ENCODE measurements at places on chromosomes 12 and 14.
A peak's percentile ranks its signal among the peaks of the same experiment; 100 is the strongest.

- DNase-seq = no peak
Observed at GRCh38 chr14:96581902-96582301, 79.7 kb downstream of the PAPOLA start.

GRCh38 chr14:61932974-61933373 lies 170.8 kb downstream of the SNAPC1 start:
- no peak for DNase-seq

DNA sequence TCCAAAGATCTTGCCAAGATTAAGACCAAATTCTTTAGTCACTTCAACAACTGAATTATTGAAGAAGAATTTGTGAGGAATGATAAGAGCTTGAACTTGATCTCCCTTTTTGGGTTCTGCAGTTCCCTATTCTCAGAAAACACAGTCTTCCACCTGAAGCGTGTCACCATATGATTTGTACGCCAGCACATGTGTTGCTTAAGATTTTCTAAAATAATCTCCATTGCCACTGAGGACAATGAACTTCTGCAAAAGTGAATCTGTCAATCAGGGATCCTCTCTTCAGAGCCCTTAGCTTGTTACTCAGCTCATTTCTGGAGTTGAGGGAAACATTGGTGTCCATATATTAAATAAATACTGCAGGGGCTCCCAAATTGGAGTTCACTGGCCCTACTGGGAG lies 4.2 kb upstream of the SPIC start:
- no peak for DNase-seq

DNA sequence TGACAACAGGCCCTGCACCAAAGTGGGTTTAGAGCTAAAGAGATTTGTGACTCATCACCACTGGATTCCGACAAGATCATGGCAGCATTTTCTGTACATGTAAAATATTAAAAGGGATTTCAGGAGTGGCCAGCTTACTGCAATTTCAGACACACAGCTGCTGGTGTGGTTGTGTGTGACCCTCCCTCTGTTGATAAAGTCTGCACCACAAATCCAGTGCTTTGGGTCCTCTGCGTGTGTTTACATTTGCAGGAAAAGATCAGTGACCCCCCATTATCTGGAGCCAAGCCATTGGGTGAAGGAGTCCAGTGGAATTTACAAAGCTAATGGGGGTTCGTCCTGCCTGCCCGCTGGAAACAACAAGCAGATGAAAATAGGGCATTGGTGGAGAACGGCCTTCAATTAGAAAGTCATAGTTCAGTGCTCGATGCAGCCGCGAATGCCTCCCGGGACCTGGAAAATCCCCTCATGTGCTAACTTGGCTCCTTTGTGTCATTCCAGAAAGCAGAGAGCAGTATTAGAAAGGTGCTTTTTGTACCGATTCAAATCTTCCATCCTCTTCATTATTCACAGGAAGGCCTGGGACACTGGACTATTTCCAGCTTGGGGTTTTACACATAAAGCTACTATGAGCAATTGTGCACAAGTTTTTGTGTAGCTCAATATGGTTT lies 188.5 kb upstream of the TMEM132C start:
- no peak for DNase-seq

DNA sequence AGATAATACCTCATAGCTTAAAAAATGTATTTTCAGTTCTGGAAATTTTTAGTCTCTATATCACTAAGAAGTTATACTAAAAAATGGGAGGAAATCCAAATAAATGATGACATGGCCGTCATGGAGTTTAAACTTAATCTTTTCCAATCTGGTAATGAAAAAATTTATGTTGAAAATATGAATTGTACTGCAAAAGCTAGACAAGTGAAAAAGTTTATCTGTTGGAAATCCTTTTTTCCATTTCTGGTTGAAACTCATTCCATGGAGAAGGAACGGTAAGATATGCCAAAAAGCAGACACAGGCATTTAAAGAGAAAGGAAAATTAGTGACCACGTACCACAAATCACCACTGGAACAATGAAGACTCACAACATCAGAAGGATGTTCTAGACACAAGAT lies 314.2 kb upstream of the PRICKLE1 start:
- no peak for DNase-seq

GRCh38 chr12:124480469-124481256 lies 86.7 kb downstream of the NCOR2 start:
- DNase-seq = peak; percentile 70

GRCh38 chr12:13591488-13591887 lies 389.9 kb downstream of the GRIN2B start:
- DNase-seq = no peak

GRCh38 chr14:75549169-75549568 lies 26.9 kb downstream of the BATF start:
- DNase-seq = no peak

GRCh38 chr12:20264608-20265114 lies 103.7 kb upstream of the PDE3A start:
- no peak for DNase-seq

GRCh38 chr12:26790645-26790994 lies 42.4 kb downstream of the ITPR2 start:
- DNase-seq = no peak

GRCh38 chr12:117439531-117440001 lies 78.1 kb upstream of the NOS1 start:
- DNase-seq = no peak

GRCh38 chr12:52073531-52074381 lies 4.0 kb downstream of the ATG101 start:
- no peak for DNase-seq

DNA sequence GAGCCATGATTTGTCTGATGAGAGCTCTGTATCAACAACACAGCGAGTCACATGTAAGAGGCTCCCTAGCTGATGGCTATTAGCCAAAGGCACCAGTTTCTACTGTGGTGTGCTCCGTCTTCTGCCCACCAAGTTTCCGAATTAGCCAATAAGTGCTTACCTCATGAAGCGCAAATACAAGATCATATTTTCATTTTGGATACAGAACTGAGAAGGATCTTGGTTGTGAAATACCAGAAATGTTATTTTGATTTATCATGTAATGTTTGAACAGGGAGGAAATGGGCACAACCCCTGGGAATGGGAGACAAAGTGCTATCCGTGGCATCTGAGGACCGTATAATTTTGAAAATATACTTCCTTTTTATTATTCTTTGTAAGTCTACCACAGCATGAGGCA lies 234.3 kb downstream of the DACT1 start:
- DNase-seq = no peak

GRCh38 chr14:42141328-42141727 lies 534.7 kb downstream of the LRFN5 start:
- DNase-seq = no peak

GRCh38 chr12:104095289-104095688 lies 31.0 kb downstream of the HCFC2 start:
- DNase-seq = no peak

DNA sequence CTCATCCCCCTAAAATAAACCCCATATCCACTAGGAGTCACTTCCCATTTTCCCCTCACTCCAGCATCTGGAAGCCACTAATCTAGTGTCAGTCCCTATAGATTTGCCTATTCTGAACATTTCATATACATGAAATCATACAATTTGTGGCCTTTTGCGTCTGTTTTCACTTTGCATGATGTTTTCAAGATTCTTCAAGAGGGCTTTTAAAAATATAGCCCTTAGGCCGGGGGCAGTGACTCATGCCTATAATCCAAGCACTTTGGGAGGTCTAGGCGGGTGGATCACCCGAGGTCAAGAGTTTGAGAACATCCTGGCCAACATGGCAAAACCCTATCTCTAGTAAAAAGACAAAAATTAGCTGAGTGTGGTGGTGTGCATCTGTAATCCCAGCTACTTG lies 104.7 kb downstream of the VEZT start:
- no peak for DNase-seq

- DNase-seq = no peak
Observed at GRCh38 chr12:117528538-117528937, 167.1 kb upstream of the NOS1 start.

DNA sequence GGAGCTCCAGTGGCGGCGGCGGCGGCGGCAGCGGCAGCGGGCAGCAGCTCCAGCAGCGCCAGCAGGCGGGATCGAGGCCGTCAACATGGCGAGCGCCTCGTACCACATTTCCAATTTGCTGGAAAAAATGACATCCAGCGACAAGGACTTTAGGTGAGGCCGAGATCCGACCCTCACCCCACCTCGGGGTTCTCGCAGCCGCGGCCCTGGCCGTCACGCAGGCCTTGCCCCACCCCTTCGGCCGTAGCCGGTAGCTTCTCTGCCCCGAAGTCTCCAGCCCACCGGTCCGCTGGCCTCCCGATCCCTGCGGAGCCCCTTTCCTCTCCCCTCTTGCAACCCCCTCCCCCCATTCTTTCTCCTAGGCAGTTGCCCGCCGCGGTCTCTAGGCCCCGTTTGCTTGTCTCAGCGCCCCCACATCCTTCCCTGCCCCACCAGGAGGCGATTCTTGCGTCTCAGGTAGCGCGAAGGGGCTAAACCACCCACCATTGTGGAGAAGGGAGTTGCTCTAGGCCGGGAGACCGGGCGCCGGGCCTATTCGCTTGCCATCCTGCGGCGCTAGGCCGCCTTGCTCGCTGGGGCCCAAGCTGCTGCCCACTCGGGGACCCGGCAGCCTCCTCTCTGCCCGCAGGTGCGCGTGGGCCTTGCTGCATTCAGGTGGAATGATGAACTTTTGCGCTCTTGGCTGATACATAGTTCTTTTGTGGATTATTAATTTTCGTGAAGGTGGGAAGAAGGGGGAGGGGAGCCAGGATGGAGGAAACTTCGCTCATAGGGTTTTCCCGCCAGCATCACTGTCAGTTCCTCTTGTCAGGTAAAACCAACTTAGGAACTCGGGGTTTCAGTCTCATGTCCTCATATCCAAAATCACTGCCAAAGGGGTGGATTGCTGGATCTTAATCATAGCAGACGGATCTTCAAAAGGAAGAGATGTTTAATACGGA lies 745 bp downstream of the CAND1 start:
- DNase-seq = peak; percentile 53

DNA sequence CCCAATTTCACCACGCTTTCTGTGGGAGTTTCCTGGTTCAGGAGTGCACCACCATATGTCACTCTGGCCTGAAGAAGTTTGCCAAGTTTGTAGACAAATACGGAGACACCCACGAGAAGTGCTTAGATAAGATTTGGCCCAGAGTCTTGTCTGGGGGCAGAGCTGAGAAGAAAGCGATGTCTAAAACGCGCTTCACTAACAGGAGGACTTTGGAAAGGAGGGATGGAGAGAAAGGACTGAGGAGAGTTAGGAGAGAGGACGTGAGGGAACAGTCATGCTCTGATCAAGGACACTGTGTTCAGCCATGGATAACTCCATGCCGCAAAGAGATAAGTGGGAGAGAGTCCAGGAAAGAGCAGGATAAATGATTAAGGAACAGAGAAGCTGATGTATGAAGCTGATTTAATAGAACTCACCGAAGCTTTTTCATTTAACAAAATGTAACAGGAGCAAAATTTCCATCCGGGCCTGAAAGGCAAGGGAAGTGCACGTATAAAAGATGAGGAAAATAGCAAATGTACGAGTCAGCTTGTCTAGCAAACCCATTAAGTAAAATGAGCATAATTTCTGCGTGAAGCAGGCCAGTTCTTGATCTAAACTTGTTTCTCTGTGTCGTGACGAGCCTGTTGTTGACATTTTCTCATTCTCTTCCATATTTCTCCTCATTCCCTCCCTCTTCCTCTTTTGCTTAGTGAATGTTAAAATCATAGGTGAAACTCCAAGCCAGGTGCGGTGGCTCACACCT lies 23.4 kb upstream of the MAP3K9 start:
- DNase-seq = no peak

- no peak for DNase-seq
Observed at GRCh38 chr14:23299986-23300686, 2.5 kb downstream of the PPP1R3E start.

DNA sequence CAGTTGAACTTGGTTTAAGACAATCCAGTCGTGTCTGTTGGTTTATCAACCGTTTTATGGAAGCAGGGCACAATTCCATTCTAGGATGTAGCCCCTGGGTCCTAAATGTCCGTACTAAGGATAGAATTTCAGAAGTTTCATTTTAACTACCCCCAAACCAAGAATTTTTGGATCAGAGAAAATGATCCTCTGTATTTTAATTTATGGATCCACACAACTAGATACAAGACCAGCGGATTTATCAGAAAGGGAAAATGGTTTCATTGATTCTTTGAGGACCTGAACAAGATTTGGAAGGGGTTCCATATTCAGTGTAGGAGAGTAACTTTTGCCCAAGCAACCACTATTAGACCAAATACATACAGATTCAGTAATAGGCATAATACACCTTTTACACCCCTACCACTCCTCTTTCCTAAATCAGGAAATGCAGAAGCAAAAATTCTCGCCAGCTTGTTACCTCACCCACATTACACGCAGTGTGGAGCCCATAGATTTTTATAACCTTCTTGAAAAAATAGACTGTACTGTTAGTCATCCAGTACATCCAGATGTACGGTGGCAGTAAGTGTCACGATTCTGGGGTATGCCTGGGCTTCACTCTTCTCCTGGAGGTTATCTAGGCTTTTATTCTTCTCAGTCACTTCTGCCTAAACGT lies 1.4 kb upstream of the FBXL14 start:
- no peak for DNase-seq

DNA sequence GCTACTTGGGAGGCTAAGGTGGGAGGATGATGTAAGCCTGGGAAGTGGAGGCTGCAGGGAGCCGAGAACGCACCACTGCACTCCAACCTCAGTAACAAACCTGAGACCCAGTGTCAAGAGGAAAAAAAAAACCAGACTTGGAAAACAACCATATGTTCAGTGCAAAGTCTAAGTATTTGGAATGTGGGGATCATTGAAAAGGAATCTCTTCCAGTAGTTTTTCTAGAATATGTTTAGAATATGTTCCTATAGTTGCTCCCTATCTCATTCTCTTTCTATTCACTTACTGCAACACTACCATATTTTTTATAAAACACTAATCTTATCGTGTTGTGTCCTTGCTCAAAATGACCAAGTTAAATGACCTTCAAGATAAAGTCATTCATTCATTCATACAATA lies 423.5 kb upstream of the SOX5 start:
- no peak for DNase-seq
